A172 (cell line): ENCODE measurements at places on chromosomes 4 and X. TPM values are rescaled to one million over a fixed set of nuclear protein-coding genes. Genes with fewer than 3 reads are reported as not detected.

GRCh38 chrX:51242212-51242611 is 90.4 kb upstream of the NUDT10 start:
- no peak for DNase-seq

GRCh38 chr4:37537484-37537883 is 148.7 kb downstream of the RELL1 start:
- no peak for DNase-seq

- no peak for DNase-seq
Observed at GRCh38 chrX:49053223-49054072, 5.4 kb upstream of the CCDC120 start.

GRCh38 chrX:146090732-146091131 is 273.1 kb downstream of the SLITRK2 start:
- no peak for DNase-seq

DNA sequence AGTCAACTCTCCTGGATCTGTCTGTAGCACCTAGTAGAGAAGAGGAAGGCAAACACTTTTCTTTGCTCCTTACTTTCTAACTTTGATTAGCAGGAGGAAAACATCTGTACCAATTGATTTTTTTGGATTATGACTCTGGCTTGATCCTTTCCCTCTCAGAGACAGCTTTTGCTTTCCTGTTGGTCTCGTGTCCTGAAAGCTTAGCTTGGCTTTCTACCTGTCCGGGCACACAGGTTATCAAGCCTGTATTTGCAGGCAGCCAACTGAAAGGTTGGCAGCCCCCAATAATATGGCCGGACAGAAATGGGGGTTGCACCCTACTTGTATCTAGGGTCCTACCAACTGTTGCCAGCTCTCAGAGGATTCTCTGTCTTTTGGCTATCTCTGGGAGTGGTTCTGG is 43.1 kb upstream of the LAMP2 start:
- no peak for DNase-seq

SSX2 gene
- not detected in 2 replicates for total RNA-seq
